Stimulated activated CD4-positive, alpha-beta T cell treated with anti-CD3 and anti-CD28 coated beads, Interleukin-15, amount 100 ng/mL, for 1 hour (primary cell): ENCODE measurements at places on chromosomes 5 and 9.

DNA sequence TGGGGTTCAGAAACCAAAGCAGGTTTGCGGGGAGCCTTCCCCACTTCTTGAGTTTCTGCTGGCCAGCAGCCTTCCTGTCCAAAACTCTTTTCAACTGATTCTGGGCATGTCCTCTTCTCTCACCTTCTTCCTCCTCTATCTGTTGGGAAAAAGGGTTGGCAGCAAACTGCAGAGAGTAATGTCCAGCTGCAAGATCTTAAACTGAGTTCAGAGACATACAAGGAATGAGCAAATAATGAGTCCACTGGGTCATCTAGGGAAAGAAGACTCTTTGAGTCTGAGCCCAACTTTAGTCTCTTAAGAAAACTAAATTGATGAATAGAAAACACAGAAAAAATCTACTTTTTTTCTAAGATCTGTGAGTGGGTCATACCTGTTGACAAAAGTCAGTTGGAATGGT, 16.5 kb downstream of the ANKDD1B start:
- no peak for DNase-seq

- DNase-seq: no peak
Observed at GRCh38 chr9:12790883-12791282, 16.1 kb downstream of the LURAP1L start.

- no peak for DNase-seq
Observed at GRCh38 chr9:93658184-93658925, 82.0 kb downstream of the PHF2 start.

GRCh38 chr5:53884844-53885243, 324.4 kb downstream of the NDUFS4 start:
- DNase-seq: no peak

GRCh38 chr9:77271023-77271690, 93.8 kb downstream of the VPS13A start:
- DNase-seq: no peak

DNA sequence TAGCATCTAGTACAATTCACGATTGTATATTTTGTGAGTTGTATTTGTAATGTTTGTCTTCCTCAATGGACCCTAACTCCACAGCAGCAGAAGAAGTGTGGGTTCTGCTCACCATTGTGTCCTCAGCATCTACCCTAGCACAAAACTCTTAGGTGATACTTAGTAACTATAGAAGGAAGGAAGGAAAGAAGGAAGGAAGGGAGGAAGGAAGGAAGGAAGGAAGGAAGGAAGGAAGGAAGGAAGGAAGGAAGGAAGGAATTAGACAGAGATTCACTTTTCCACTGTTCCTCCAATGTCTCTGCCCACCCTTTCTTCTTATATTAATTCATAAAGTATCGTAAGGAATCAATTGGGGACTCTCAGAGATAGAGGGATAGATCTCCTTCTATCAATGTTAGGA, 288.2 kb downstream of the NFIB start:
- no peak for DNase-seq

DNA sequence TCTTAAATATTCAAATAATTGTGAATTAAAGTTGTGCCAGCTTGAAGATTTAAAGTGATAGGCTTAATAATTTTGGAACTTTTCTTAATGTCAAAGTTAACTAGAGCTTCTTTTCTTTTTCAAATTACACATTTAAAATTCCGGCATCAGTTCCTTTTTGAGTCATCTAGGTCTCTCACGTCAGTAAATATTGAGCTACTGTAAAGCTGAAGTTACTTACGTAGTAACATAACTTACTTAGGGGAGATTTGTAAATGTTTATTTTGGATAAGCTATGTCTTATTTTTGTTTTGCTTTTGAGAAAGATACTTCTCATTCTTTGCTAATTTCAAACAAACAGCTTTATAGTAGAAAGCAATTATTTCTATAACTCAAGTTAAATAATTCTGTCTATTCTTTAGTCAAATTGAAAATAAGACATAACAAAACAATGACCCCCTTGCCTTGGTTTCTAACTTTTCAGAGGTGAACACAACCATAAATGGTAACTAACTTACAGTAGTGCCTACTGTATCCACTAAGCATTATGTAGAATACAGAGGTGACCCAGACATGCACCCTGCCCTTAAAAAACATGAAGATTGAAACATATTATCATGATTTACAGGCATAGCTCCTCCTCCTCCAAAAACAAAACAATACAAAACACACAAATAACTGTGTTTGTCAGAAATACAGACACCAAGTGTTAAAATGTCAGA, 29.8 kb downstream of the CD274 start:
- no peak for DNase-seq

DNA sequence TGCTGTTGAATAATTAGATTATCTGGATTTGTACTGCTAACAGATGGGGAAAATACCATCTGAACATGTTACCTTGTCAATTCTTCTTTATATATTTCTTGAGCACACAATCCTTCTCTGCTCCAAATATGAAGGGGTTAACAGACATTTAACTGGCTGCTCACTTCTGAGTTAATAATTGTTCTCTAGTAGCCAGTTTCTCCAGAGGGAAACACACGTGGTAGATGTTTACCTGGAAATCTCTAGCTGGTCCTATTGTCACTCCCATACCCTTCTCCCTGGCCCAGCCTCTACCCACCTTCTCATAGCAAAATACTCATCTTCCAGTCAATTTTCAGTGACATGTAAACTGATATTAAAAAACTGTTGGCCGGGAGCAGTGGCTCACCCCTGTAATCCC, 101.5 kb upstream of the ZNF462 start:
- no peak for DNase-seq

GRCh38 chr5:79488058-79488457, 25.9 kb downstream of the HOMER1 start:
- DNase-seq: no peak

- no peak for DNase-seq
Observed at GRCh38 chr5:134161513-134162395, 15.0 kb downstream of the SKP1 start.

GRCh38 chr5:174608631-174609097, 115.7 kb upstream of the MSX2 start:
- DNase-seq: no peak

DNA sequence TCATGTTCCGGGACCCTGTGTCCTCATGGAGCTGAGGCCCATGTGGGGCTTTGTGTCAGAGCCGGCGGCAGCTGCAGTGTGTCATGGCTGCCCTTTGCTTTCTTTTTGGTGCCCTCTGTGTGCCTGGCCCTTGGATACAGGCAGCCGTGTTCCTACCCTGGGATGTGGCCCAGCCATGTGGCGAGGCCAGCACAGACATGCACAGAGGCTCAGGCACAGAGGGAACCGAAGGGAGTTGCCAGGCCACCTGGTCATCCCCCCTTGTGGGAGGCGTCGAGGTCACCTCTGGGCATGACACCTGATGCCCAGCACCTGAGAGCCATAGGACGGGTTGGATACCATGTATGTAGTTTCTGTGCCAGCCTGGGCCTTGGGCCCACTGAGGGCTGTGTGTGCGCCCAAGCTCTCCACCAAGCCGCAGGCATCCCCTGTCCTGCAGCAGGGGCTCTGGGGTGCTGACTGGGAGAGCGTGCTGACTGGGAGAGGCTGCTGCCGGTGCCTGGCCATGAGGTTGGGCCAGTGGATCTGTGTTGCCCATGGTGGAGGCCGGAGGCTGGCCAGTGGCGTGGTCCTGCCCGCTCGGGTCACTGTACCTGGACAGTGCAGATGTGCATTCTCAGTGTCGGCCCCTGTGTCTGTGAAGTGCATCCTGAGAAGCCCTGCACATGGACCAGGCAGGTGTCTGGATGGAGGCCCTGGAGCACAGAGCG, 4.8 kb downstream of the NKD2 start:
- no peak for DNase-seq

- no peak for DNase-seq
Observed at GRCh38 chr9:37937366-37937765, 33.4 kb upstream of the SLC25A51 start.

- no peak for DNase-seq
Observed at GRCh38 chr5:151497391-151498002, 50.1 kb downstream of the SLC36A1 start.
